ENCODE measurements at places on chromosomes 2 and 18.

DNA sequence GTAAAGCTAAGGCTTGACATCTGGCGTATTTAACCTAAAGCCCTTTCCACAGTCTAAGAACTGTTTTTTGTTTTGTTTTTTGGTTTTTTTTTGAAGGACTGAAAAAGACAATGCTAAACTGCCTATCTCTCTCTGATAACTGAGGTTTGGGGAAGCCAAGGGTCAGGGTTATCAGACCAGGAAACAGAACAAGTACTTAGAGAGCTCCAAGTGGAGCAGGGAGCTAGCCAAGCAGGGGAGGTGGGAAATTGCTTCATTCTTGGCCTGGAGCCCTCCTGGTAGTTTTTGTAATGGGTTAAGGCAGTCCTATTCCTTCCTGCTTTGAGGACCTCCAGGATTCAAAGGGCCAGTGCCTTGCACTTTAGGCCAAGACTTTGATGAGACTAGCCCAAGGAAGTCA, 154.3 kb upstream of the LTBP1 start:
- no peak for DNase-seq

DNA sequence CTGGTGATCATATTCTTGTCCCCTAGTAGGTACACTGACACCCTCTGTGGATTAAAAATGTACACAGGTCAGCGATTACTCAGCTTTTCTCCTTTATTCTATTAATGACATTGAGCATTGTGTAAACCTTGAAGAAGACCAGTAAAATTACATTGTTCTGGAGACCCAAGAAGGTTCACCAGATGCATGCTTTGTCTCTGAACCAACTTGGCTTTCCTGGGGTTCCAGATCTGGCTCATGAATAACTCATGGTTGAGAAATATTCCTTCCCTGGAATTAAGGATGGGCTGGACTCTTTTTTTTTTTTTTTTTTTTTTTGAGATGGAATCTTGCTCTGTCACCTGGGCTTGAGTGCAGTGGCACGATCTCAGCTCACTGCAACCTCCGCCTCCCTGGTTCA, 11.9 kb downstream of the LBH start:
- no peak for DNase-seq

- peak; percentile 32 for DNase-seq
These were observed 172.7 kb upstream of the TRIB2 start for GRCh38 chr2:12543978-12544558.

DNA sequence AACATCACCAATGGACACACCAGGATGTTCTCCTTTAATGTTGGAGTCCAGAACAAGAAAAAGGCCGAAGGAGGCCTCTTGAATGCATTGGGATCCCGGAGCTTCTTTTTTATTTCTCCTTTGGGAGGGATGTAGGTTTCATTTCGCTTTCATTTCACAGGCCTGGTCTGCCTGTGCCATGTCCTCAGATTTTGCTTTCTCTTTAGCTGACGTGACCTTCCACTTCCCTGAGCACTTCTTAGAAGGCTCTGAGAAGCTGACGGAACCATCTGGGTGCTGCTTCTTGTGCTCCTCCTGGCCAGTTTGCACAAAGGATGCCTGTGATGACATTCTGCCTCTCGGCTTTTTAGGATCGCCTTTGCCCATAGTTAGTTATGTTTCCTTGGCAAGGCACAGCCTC, 15.1 kb upstream of the MBOAT2 start:
- no peak for DNase-seq

- no peak for DNase-seq
These were observed 18.6 kb downstream of the ERMN start for GRCh38 chr2:157307021-157307420.

- no peak for DNase-seq
These were observed 3.4 kb downstream of the THAP4 start for GRCh38 chr2:241633561-241633960.

- DNase-seq = no peak
These were observed 9.7 kb downstream of the GREB1 start for GRCh38 chr2:11543337-11544216.

DNA sequence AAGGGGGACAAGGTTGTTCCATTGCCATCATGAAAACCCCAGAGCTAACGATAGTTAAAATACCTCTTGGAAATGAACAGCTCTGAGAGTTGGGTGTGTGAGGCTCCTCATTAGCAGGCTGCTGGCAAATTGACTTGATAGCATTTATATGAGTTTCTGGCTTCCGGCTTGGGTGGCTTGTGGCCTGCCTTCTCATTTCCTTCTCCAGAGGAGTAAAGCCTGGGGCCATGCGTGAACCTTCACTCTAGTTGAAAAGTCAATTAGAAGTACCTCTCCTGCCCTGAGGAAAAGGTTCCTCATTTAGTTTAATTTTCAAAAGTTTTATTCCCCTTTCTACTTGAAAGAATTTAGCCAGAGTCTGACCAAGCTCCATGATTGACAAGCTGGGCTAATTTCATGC, 67.1 kb downstream of the MGAT5 start:
- DNase-seq = no peak

GRCh38 chr2:28252311-28252710, 140.3 kb upstream of the FOSL2 start:
- DNase-seq = peak; percentile 46

- no peak for DNase-seq
These were observed 48.1 kb downstream of the MERTK start for GRCh38 chr2:111946294-111947114.

DNA sequence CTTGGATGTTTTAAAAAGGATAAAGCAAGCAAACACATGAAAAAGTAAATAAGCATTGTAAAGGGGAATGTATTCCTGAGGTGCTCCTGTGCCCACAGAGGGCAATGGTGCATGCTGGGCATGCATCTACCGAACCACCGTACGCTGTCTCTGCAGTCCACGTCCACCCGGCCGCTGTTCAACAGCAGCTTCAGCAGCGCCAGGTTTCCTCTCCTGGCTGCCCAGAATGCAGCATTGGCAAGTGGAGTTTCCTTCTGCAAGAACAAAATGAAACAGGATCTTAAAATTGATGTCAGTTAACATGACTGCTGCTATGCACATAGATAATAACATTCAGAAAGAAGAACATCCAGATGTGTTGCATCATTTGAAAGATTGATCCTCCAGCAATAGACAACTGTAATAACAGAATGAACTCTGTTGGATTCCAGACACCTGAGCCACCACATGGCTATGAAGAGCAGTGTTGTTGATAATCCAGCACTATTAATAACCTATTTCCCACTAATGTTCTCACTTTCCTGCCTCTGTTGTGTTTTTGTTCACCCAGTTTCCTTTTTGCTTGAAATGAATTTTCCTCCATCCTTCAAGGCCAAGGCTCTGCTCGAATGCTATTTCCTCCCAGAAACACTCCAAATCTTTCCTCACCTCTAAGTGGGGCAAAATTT, 13.6 kb downstream of the ANKRD29 start:
- DNase-seq = no peak

- DNase-seq = no peak
These were observed 688.6 kb downstream of the DCC start for GRCh38 chr18:53028565-53028964.

DNA sequence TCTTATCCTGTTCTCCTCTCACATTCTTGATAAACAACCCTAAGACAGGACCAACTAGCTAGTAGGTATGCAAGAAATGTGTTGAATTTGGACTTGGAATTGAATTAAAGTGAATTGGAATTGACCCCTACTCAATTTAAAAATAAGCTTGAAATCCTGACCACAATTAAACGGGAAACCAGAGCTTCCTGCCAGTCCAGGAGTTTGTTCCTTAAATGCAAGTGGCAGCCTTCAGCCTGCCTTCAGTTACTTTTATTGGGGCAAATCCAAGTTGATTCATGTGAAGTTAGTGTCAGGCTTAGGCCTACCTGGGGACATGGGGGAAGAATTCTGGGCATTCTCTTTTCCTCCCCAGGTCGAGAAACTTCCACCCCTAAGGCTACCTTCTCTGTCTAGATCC, 457.6 kb downstream of the BCL11A start:
- DNase-seq = no peak

DNA sequence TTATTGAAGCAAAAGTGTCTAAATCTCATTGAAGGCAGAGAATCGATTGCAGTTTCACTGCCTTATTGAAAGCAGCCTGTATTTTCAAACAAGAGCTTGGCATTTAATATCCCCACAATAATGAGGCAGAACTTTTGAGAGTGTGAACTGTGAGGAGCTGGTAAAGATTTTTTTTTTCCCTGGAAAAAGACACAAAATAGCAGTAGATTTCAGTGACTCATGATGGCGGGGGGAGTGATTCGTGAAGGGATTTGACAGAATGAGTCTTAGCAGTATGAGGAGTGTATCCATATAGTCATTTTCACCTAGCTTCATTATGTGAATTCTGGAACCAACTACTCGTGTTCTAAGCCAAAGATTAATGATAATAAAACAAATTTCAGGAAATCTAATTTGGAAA, 242.9 kb downstream of the ARL6IP6 start:
- DNase-seq = no peak

DNA sequence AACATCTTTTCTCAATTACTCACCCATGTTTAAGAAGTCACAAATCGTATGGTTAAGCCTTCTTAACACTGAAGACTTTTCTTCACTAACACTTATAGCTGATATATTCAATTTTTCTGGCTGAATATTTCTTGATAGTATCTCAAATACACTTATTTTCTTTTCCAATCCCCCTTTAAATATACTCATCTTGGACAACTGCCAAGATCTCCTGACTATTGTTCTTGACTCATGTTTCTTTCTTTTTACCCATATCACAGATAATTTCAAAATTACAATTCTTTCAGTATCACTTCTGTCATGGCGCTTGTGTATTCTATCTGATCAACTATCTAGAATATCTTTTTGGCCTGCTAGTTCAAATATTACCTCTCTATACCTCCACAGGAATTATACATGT, 954.3 kb upstream of the ACVR2A start:
- no peak for DNase-seq

DNA sequence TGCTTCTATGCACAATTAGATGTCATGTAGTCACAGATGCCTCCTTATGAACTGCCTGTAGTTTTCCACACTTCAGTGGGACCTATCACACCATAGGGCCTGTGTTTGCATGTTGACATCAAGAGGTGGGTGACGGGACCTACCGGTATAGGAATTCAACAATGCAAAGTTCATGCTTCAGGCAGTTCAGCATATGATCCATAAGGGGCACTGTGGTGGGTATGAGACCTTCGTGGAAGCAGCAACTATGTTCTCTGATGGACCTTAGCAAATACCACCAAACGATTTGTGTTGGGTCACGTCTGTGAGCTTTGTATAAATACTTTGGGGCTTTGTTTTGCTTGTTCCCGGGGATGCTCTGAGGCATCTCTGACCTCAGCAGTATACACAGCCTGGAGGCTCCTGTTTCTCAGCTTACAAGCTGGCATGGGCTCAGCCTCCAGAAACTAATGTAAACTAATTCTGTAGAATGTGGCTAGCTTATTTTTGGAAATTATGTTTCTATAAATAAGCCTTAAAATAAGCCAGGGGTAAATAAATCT, 111.6 kb downstream of the DTNA start:
- DNase-seq = no peak

- DNase-seq = no peak
These were observed 18.6 kb upstream of the PEX13 start for GRCh38 chr2:60998628-60999545.

GRCh38 chr2:239775623-239776435, 249.3 kb downstream of the NDUFA10 start:
- DNase-seq = no peak

GRCh38 chr2:150495993-150496627, 8.6 kb upstream of the RND3 start:
- no peak for DNase-seq

DNA sequence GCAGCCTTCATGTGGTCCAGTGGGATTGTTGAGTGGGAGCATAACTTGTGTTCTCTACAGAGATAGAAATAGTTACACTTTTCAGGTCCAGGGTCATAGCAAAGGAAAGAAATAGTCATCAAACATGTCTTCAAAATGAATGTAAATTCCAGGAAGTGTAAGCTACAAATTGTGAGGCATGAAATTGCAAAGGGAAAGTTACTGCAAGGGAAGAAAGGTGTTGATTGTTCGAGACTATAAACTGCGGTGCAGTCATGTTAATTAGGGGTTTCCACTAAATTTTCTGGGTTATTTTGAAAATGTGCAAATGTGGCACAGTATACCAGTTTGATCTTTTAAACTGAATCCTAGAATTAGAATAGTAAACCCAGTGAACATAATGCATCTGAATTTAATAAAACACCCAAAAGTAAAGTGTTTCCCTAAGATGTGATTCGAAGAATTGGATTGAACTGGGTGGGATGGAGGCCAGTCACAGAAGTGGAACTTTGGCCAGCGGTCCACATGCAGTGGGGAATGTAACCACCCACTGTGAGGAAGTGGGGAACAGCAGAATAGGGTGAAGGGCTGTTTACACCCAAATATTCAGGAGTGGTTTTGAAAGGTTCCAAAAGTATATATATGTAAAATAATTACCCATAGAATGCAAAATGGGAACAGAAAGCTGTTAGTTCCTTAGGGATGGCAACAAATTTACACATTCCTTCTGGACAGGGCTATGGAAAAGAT, 126.5 kb upstream of the CCDC68 start:
- DNase-seq = no peak

- no peak for DNase-seq
These were observed 95.4 kb downstream of the CDK15 start for GRCh38 chr2:201901786-201902185.

DNA sequence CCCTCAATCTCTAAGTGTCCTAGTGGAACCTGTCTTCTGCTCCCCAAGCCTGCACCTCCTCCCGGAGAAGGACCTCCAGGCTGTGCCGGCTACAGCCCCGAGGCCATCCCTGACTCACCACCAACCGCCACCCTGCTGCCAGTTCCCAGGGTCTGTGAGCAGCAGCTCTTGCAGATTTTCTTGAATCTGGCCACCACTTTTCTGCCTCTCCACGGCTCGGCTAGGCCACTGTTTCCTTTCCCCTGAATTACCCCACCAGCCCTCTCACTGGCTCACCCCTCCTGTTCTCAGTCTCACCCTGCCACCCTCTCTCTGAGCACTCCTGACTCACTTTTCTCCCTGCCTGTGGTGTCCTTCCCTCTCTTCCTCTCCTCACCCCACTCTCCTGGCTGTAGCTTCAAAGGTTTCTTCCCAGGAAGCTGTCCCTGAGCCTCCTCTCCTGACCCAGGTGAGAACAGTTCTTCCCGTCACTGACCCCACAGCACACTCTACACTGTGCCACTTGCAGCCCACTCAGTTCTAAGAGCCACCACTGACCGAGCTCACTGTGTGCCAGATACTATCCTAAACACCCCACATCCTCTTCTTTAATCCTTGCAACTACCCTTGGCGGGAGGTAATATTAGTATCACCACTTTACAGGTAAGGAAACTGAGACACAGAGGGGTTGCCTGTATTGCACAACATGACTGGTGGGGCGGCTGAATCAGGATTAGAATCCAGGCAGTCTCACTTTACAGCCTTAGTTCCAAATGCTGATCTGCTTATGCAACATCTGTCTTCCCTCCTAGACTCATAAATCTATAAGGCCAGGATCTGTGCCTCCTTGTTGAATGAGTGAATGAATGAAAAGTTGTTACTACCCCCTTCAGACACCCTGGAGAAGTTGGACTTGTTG, 111.6 kb downstream of the SMAD7 start:
- DNase-seq = no peak

- no peak for DNase-seq
These were observed 25.8 kb downstream of the CIB4 start for GRCh38 chr2:26615336-26615859.
